Nephron progenitor cell (in vitro differentiated cells): ENCODE measurements at places on chromosomes 3 and 15.

DNA sequence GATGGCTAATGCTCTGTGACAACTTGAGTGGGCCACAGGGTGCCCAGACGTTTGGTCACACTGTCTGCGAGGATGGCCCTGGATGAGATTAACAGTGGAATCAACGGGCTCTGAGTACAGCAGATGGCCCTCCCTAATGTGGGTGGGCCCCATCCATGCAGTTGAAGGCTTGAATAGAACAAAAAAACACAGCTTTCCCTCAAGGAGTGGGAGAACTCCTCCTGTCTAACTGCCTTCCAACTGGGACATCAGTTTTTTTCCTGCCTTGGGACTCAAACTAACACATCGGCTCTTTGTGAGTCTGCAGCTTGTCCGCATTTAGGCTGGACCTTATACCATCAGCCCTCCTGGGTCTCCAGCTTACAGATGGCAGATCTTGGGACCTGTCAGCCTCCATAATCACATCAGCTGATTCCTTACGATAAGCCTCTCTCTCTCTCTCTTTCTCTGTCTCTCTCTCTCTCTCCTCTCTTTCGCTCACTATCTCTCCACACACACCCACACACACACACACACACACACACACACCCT is 20.8 kb downstream of the FAM174B start:
- no peak for DNase-seq

DNA sequence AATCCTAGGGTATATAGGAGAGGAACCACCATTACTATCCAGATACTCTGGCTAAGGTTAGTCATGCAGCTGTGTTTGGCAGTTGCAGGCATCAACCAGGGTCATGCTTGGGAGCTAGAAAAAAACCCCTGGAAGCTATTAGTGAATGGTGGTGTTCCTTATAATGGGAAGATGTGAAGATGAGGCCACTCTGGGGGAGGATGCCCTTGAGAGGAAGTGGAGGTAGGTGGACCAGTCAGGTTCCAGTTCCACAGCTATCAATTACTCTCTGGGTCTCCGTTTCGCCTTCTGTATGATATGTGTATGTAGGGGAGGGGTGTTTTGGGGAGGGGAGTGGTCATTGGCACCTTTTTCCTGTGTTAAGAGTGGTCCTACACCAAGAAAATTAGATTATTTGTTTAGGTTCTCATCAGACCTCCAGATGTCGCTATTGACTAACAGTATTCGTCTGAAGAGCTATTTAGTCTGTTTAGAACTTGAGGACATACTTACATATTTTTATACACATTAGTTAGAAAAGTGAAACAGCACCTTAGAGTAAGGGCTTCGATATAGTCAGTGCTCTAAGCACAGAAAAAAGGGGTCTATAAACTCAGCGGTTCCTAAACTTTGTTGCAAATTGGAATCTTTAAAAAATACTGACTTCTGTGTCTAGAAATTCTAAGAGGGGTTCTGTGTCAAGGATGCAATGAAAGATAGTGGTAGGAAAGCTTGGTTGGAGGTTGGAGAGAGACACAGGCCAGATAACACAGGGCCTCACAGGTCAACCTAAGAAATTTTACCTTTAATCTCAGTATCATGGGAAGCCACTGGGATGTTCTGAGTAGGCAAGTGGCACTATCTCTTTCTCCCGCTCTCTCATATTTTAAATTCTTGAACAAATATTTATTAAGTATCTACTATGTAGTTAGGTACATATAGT is 9.1 kb upstream of the HPS3 start:
- DNase-seq: no peak

- no peak for DNase-seq
Measured at GRCh38 chr3:55654123-55654760, 167.1 kb upstream of the WNT5A start.

DNA sequence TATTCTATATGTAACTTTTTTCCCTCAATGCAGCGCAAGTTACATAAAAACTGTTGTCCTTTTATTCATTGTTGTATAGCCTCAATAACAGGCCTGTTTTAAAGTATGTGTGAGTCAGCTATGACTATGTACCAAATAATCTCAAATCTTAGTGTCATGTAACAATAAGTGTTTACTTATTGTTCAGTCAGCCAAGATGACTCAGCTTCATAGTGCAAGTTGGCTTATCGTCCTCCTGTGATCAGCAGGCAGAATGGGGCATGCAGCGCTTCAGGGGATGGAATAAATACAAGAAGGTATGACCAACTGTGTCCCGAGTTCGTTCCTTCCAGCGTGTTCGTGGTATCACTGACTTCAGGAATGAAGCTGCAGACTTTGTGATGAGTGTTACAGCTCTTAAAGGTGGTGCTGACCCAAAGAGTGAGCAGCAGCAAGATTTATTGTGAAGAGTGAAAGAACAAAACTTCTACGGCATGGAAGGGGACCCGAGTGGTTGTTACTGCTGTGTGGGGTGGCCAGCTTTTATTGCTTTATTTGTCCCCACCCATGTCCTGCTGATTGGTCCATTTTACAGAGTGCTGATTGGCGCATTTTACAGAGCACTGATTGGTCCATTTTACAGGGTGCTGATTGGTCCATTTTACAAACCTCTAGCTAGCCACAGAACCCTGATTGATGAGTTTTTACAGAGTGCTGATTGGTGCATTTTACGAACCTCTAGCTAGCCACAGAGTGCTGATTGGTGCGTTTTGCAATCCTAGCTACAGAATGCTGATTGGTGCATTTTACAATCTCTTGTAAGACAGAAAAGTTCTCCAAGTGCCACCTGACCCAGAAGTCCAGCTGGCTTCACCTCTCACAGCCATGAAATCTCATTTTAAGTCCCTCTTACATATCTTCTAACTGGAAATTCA is 1016.0 kb downstream of the MCTP2 start:
- DNase-seq: no peak

DNA sequence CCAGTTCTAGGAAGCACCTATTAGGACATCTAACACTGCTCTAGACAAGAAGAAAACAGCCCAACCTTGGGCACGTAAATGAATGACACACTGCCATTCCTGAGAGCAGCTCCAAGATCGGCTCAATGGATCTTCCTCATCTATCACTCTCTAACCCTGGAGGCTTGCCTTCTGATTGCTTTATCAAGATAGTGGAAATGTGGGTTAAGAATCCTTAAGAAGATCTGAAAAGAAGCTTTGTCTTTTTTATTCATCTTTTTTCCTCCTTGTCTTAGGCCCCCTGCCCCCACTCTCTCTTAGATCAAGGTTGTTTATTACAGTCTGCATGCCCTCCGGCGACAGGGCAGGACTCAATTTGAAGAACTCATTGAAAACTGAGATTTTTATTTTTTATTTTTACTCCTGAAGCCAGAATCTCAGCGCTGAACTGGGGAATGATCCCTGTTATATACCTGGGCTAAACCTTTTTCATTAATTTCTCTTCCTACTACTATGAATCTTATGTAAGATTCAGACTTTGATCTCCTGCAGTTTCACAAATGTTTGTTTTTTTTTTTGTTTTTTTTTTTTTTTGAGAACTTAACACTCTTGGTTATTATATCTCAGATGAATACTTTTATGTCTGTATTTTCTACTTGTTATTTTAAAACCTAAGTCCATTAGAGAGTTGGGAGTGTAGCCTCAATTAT is 219.5 kb downstream of the SV2B start:
- DNase-seq: no peak

DNA sequence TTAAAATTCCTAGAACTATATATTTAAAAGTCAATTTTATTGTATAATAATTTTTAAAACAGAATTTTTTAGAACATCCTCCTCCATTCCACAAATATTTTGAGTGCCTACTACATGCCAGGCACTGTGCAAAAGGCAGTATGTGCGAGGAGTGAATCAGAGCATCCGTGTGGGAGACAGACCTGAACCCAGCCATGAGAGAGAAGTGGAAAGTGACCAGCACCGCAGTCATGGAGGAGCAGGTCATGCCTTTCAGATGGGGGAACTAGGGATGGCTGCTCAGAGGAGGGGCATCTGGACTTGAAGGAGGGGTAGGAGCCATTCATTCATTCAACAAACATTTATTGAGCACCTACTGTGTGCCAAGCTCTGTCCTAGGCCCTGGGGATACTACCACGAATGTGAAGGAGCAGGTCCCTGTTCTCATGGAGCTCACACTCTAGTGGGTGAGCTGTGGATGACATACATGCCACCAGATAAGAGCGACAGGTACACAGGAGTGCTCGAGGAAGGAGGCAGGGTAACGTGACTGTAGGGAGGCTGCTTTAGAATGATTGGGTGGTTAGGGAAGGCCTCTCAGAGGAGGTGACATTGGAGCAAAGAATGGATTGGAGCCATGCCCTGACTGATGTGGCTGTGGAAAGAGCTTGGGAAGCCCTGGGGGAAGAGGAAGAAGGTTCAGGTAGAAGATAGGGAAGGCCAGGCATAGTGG is 3.1 kb upstream of the CHRNA3 start:
- DNase-seq: no peak

DNA sequence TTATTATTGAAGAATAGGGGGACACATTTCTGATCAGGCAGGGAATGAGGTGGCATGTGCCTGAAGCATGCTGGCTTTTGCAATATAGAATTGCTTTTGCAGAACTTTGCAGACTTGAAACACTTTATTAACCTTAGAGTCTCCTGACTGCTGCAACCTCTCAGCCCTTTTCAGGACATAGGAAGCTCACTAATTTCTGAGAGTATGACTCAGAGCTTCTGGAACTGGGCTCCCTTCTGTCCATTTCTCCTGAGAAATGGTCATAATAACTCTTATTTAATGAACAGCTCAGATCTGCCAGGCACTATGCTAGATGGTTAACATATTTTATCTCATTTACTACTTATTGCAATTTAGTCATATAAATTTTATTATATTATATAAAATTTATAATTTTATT is 38.6 kb upstream of the DGKG start:
- no peak for DNase-seq

- no peak for DNase-seq
Measured at GRCh38 chr3:36514171-36514570, 133.9 kb downstream of the STAC start.

- DNase-seq: no peak
Measured at GRCh38 chr3:36876181-36876936, 68.5 kb downstream of the TRANK1 start.

- DNase-seq: no peak
Measured at GRCh38 chr3:28847736-28848135, 433.1 kb upstream of the RBMS3 start.

DNA sequence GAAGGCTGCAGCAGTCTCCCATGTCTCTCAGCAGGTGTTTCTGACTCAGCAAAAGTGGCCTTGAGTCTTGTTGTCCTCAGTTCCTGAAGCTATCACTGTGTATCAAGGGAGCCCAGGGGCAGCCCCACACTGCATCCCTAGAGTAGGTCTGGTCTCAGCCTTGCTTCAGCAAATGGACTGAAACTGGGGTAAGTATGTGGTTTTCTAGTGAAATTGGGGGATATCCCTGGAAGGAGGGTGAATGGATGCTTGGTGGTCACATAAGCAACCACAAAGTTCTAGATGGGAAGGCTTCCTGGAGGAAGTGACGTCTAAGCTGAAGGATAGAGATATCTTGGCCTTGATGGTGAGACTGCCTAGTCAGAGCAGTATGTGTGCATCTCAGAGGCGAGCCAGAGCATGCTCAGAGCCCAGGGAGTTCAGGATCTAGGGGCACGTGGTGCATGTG is 38.4 kb downstream of the TMEM158 start:
- no peak for DNase-seq

DNA sequence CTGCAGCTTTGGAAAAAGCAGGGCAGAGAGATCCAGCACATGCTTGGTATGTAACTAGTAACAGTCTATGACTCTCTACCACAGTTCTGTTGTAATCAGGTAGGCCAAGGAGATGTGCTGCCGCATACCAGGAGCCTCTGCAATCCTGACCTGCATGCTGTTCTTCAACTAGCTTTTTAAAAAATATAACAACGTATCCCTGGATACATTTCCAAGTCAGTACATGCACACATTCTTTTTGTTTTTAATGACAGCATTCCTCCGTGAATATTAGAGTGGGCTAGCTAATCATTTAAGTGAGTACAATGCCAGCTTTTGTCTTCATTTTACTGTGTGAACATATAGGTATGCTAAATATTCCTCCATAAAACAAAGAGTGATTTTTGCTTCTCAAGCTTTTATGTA is 437.8 kb downstream of the RBMS3 start:
- DNase-seq: no peak

GRCh38 chr3:148255981-148256969 is 441.4 kb upstream of the AGTR1 start:
- no peak for DNase-seq

DNA sequence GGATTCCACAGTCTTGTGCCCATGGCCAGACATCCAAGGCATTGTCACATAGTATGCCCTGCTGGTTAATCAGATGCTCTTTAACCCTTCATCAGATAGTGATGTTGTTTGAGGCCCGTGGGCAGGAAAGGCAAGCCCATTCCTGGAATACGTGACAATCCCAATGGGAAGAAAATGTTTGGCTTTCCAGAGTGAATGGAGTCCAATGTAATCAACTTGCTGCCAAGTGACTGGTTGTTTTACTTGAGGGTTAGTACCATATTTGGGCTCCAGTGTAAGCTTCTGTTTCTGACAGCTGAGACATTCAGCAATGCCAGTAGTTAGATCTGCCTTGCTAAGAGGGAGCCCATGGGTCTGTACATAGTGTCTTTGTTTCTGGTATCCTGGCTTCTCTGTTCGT is 31.3 kb downstream of the RPL39L start:
- DNase-seq: no peak

DNA sequence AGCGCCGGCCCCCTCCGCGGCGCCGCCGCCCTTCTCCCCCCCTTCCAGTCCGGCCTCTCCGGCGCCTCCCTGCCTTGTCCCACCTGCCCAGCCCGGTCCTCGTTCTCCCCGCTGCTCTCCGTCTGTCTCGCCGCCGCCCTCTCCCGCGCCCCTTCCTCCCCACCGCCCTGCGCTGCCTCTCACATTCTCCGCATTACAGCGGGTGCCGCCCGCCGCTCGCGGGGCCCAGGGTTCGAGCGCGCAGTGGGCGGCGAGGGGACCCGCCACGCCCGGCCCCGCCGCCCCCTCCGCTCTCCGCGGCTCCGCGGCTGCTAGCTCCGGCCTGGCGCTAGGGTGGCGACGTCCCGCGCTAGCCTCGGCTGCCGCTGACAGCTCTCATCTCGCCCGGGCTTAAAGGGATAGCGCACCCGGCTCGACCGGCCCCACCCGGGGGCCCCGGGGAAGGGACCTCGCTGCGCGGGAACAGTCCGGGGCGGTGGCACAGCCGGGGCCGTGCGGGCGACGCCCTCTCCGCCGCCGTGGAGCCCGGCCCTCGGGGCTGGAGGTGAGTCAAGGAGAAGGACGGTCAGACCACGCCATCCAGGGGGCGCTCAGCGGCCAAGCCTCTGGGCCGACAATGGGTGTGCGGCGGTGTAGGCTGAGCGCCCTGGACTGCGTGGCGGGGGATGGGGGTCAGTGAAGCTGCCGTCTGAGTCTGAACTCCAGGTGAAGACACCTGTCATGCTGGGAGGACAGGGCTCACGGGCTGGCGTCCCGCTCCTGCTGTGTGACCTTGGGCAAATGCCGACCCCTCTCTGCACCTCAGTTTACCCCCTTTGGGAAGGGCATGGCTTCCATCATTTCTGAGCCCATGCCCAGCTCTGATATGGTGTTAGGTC is 187.4 kb upstream of the LINGO1 start:
- peak; percentile 74 for DNase-seq

DNA sequence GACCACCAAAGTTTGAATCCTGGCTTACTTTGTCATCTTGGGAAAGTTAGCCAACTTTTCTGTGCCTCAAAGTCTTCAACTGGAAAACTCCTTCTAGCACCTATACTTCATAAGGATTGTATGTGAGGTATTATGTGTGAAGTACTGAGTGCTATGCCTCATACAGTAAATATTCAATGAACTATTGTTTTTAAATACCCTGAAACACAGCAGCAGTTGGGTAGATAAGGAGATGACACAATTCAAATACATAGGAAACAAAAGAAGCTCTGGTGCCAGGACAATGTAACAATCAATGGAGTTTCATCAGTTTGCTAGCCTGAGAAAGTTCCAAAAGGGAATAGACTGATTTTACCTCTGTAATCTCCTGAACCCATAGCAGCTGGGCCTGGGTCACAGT is 43.3 kb downstream of the TUBGCP4 start:
- DNase-seq: no peak
